T-helper 9 cell (primary cell): ENCODE measurements at places on chromosomes 13 and 19.

- no peak for DNase-seq
Measured at GRCh38 chr13:31903111-31903815, 128.3 kb upstream of the FRY start.

DNA sequence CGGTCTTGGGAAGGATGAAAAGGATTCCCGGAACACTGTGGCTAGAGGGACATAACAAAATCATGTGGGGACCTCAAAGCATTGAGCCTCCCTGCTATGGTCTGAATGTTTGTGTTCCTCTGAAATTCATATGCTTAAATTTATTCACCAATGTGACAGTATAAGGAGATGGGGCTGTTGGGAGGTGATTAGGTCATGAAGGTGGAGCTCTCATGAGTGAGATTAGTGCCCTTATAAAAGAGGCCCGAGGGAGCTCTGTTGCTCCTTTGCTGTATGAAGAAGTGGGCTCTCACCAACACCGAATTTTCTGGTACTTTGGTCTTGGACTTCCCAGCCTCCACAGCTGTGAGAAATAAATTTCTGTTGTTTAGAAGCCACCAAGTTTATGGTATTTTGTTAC lies 26.1 kb upstream of the DGKH start:
- DNase-seq: no peak

DNA sequence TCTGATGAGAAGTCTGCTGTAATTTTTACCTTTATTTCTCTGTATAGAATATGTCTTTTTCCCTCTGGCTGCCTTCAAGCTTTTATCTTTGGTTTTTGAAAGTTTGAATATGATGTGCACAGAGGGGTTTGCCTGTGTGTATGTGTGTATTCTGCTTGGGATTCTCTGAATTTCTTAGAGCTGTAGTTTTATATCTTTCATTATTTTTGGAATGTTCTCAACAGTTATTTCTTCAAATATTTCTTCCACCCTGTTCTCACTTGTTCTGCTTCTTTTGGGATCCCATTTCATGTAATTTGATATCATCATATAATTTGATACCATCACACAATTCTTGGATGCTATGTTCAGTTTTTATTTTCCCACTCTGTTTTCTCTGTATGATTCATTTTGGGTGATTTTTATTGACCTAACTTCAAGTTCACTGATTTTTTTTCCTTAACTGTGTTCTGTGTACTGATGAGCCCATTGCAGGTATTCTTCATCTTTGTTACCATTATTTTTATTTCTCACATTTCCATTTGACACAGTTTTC lies 7.5 kb downstream of the COG3 start:
- no peak for DNase-seq

GRCh38 chr13:27510082-27510481 lies 59.7 kb upstream of the MTIF3 start:
- no peak for DNase-seq

DNA sequence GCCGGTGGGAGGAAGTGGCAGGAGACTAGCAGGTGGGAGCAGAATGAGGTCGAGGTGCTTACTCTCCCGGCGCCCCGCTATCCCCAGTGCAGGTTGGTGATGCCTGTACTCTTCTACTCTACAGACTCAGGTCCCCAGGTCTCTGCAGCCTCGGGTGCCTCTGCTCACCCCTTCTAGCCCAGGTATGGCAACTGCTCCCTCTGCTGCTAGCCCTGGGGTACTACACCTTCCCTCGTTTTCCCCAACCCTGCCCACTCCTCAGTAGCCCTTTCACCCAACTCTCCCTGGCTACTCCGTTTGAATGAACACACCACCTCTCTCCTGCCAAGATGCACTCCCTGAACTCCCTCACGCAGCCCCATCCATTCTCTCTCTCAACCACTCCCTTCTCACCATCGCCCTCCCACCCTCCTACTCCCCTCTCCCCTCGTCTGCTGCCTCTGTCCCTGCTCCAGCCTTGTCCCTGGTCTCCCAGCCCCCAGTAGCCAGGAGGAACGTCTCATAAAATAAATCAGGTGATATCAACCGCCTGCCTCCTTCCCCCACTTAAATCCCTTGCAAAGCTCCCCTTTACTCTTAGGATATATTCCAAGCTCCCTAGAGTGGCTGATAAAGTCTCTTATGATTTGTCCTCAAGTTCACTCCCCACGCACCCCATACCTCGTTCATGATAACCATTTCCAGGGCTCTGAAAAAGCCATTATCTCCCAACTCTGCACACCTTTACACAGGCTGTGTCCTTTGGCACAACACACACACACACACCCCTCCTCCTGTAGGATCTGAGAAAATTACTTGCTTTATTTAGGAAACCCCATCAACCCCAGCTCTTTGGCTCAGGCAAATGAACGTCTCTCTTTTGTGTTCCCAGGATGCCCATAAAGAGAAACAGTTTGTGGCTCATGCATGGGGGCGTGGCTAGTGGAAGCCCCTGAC lies 8.2 kb upstream of the MEIS3 start:
- DNase-seq: peak; percentile 66

DNA sequence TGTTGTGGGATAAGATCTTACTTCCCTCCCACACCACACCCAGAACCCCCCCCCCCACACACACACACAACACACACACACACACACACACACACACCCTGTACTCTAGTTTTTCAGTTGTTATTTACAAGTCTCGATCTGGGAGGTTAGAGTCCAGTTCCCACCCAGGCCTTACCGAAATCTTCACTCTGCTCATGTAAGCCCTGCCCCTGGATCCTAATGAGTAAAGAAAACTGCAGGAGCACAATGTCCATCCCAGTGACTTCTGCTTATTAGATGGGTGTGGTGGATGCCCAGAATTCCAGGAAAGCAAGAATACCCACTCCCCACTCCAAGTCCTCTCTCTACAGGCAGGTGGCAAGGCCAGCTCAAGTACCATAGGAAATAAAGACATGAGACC lies 23.0 kb downstream of the STARD13 start:
- no peak for DNase-seq

- no peak for DNase-seq
Measured at GRCh38 chr13:26822146-26822545, 61.6 kb upstream of the GPR12 start.

DNA sequence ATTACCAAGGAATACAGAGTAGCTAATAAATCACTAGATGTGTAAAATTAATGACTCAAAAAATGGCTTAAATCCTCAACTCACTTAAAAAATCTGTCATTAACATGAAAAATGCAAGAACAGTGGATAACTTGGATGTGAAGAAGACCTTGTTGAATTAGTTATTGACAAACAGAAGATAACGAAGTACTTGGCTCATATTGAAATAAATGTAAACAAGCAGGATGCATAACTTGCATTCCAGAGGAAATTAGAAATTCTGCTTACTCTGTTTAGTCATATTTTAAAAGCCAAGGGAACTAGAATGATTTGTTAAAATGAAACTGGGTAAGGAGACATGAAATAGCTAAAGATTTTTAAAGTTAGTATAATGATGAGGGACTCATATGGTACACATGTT lies 1812.2 kb downstream of the PCDH9 start:
- DNase-seq: no peak

- DNase-seq: no peak
Measured at GRCh38 chr13:96646515-96647211, 347.6 kb downstream of the OXGR1 start.

- DNase-seq: no peak
Measured at GRCh38 chr19:40807147-40808020, 8.4 kb downstream of the EGLN2 start.

- DNase-seq: no peak
Measured at GRCh38 chr13:109206616-109207015, 577.2 kb downstream of the MYO16 start.

- no peak for DNase-seq
Measured at GRCh38 chr13:93522501-93522900, 295.9 kb downstream of the GPC6 start.

DNA sequence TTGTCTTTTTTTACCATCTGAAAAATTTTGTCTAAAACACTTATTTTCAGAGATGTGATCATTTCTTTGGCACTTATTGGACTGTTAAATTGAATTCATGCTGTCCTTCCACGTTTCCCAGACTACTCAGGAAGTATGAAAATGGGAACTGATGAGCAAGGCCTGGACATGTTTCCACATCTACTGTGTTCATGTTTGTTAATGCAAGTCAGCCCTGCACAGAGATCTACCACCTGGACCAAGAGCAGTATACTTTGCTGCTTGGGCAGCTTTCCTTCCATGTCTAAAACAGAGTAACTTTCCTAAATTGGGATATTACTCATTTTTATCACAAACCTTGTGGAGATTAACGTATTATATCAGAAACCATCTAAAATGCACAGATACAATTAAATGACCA lies 687.4 kb downstream of the DIAPH3 start:
- DNase-seq: no peak

GRCh38 chr19:32404213-32404932 lies 1.2 kb upstream of the DPY19L3 start:
- DNase-seq: no peak

DNA sequence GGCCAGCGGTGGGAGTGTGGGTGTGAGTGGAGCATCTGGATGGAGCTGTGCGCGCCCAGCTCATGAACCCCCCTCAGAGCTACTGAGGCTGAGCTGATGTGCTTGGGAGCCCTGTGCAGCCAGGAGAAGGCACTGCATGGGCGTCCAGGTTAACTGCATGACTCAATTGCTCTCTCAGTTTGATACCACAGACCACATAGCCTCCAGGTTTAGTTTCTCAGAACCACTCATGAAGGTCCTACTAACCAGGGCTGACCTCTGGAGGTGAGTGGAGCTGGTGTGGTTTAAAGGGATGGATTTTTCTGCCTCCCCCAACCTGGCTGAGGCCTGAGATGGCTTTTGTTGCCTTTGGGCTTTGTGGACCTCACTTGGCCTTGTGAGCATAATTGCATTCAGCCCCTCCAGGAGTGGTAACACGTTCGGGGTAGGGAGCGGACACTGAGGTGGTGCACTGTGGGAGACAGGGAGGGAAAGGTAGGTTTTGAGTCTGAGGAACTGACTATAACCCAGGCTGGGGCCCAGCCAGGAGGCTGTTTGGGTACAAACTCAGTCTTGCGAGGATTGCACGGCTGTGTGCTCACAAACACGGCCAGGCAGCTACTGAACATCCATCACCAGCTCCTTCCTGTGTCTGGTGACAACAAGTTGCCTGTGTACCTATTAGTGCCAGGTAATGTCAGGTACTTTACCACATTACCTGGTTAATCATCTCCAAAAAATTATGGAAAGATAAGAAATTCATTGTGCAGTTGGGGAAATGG lies 97.5 kb downstream of the RGCC start:
- no peak for DNase-seq

- DNase-seq: no peak
Measured at GRCh38 chr13:104385404-104385803, 1319.2 kb upstream of the SLC10A2 start.

GRCh38 chr19:11111771-11112144 lies 22.5 kb downstream of the LDLR start:
- no peak for DNase-seq

GRCh38 chr19:34300380-34300779 lies 46.0 kb downstream of the GARRE1 start:
- DNase-seq: no peak

GRCh38 chr19:43768273-43769050 lies 12.3 kb downstream of the KCNN4 start:
- DNase-seq: no peak

DNA sequence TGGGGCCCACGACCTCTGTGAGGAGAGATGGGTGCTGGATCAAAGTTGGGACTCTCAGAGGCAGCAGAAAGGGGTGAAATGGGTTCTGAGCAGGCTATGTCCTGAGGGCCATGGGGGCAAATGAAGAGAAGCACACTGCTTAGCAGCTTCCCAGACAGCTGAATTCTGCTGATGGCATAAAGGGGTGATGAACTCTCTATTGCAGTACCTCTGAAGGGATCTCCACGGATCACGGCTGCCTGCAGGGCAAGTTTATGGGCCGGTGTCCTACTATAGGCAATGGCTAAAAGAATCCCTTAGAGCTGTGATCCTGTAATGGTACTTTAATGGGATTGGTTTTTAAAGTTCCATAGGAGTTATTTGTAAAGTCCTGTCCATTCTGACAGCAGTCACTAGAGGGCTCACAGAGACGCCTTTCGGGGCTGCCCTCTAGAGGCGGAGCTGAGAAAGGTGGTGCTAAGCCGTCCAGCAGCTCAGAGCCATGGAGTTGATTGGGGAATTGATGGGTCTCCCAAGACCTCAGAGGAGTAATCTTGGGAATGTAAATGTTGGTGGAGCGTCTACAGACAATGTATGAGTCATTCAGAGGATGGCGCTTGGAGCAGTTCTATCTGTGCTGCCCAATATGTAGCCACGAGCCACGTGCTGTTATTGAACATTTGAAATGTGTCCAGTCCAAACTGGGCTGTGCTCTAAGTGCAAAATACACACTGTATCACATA lies 287.3 kb downstream of the COG6 start:
- DNase-seq: peak; percentile 53

- no peak for DNase-seq
Measured at GRCh38 chr13:113964251-113964995, 9.5 kb downstream of the C13orf46 start.

DNA sequence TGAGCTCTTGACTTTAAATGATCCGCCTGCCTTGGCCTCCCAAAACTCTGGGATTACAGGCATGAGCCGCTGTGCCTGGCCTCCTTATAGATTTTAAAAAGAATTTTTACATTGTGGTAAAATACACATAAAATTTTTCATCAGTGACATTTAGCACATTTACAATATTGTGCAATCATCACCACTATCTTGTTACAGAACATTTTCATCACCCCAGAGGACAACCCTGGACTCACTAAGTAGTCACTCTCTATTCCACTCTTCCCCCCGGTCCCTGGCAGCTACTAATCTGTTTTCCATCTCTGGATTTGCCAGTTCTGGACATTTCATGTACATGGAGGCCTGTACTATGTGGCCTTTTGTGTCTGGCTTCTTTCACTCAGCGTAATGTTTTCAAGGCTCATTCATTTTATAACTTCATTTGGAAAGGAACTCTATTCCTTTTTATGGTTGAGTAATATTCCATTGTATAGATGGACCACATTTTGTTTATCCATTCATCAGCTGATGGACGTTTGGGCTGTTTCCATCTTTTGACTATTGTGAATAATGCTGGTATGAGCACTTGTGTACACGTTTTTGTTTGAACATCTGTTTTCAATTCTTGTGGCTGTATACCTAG lies 19.9 kb downstream of the MEGF8 start:
- DNase-seq: no peak

DNA sequence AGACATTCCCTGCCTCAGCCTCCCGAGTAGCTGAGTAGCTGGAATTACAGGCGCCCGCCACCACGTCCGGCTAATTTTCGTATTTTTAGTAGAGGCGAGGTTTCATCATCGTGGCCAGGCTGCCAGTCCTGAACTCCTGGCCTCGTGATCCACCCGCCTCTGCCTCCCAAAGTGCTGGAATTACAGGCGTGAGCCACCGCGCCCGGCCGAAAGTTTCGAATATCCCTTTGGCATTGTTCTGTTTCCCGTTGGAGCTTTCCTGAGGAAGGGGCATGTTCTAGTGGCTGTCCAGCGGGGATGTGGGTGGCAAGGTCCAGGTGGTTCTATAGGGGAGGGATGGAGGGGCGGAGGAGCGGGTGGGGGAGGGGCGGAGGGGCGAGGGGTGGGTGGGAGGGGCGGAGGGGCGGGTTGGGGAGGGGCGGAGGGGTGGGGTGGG lies 2.1 kb upstream of the BSG start:
- no peak for DNase-seq

- no peak for DNase-seq
Measured at GRCh38 chr13:81872581-81872980, 1531.7 kb upstream of the SPRY2 start.

GRCh38 chr19:41918653-41919244 lies 9.5 kb downstream of the ERFL start:
- DNase-seq: no peak
